ENCODE measurements at places on chromosomes 6 and 20.

GRCh38 chr6:121338956-121339355 lies 4.7 kb upstream of the TBC1D32 start:
- no peak for DNase-seq

- no peak for DNase-seq
Measured at GRCh38 chr6:167797011-167797471, 29.7 kb upstream of the AFDN start.

- no peak for DNase-seq
Measured at GRCh38 chr6:32472781-32473375, 33.2 kb downstream of the HLA-DRA start.

DNA sequence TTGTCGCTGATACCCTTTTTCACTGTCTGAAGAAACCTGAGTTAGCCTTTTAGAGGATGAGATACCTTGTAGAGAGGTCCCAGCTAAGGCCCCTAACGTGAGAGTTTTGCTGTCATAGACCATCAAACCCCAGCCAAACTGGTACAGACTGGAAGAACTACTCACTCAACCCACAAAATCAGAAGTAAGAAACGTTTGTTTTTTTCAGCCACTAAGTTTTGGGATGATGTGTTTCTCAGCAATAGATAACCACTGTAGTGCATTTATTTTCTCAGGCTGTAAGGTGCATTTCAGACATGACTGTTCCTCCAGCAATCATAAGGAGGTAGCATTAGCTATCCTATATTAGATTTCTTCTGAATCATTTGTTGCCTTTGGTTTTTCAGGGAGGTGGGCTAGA lies 407.3 kb upstream of the FLRT3 start:
- DNase-seq, result no peak

GRCh38 chr6:22071270-22072041 lies 225.4 kb downstream of the PRL start:
- DNase-seq, result no peak

DNA sequence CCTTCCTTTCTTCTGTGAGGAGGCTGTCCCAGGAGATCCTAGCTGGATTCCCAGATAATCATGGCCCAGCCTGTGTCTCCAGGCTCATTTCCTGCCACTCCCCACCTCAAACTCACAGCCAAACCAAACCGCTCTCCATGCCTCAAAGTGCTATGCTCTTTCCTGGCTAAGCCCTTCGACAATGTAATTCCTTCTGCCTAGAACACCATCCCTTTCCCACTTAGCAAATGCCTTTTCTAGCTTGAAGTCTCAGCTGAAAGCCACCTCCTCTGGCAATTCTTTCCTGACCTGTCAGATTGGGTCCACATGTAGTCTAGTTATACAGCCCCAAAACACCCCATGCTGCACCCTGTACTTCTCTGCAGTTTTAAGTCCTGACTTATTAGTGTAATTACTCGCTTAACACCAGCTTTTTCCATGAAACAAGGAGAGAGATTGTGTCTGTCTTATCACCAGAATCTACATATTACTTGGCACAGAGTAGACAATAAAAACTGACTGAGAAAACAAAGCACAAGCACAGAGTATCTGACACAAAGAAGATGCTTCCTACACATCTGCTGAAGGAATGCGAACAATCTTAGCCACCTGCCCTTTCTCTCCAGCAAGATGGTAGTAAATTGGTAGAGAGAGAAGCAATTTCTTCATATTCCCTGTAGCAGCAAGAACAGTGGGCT lies 5.4 kb downstream of the TRIM26 start:
- DNase-seq, result no peak

GRCh38 chr6:40755046-40755681 lies 168.0 kb upstream of the LRFN2 start:
- DNase-seq, result no peak

DNA sequence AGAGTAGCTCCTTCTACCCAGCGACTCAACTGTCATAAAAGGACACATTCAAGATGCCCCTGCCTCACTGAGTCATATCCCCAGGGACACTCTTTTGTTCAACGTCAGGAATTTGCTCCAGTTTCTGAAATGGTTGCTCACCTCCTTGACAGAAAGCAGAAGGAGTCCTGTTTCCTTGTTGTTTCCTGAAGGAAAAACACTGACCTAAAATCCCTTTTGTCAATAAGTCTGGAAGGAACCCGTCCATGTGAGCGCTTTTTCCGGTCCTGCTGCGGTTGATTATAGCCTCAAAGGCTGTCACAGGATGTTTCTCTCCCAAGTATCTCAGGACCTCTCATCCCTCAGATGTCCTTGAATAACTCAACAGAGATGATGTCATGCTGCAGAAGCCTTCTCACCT lies 113.6 kb upstream of the PLEKHG1 start:
- no peak for DNase-seq

GRCh38 chr6:131955876-131956275 lies 4.7 kb upstream of the CCN2 start:
- DNase-seq, result no peak

GRCh38 chr6:39707962-39708683 lies 17.1 kb downstream of the KIF6 start:
- no peak for DNase-seq

DNA sequence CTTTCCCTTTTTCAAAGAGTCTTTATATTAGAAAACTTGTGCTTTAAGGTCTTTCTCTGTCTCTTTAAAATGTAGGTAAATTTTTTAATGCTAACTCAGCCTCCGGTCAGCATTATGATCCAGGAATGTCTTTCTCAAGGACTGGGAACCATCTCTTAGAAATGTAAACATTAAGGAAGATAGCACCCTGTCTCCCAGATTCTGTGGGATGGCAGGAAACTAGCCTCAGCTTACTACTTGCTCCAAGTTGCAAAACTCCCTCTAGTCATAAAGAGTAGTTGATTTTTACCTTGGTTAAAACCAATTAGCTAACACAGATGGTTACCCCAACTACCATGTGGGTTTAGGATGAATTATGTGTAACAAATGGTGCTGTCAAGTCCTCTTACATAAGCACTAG lies 4.7 kb upstream of the TAAR1 start:
- no peak for DNase-seq

DNA sequence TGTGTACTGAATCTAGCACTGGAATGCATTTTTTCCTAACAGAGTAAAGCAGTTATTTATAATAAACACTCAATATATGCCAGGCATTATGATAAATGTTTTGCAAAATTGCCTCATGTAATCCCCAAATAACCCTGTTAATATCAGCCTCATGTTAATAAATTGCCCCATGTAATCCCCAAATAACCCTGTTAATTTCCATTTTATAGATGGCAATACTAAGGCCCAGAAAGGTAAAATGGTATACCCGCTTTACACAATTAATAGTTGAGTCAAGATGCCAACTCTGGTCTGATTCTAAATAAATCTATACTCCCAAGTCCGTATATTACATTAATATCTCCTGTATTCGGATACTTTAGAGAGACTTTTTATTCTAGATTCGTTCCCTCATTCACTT lies 6.3 kb downstream of the MYB start:
- no peak for DNase-seq

DNA sequence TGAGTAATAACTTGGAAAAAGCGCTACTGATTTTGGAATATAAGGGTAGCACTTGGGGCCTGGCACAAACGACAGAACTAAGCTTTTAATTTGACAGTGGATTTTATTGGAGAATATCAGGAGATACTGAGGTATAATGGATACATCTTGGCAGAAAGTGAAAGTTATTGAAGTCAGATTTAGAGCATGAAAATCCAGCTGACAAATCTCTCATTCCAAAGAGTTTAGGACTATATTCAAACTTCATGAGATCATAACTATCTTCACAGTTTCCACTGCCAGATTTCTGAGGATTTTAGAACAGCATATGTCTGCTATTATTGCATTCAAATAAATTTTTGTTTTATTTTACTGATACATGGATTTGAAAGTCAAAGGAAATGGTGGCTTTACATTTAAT lies 132.3 kb upstream of the THEMIS start:
- no peak for DNase-seq

GRCh38 chr6:122997541-122998150 lies 1.6 kb downstream of the CLVS2 start:
- no peak for DNase-seq

GRCh38 chr20:61701802-61702201 lies 363.9 kb downstream of the TAF4 start:
- DNase-seq, result no peak

GRCh38 chr20:46324379-46324778 lies 16.1 kb upstream of the CDH22 start:
- DNase-seq, result no peak

GRCh38 chr6:68342286-68342685 lies 292.8 kb upstream of the ADGRB3 start:
- no peak for DNase-seq

DNA sequence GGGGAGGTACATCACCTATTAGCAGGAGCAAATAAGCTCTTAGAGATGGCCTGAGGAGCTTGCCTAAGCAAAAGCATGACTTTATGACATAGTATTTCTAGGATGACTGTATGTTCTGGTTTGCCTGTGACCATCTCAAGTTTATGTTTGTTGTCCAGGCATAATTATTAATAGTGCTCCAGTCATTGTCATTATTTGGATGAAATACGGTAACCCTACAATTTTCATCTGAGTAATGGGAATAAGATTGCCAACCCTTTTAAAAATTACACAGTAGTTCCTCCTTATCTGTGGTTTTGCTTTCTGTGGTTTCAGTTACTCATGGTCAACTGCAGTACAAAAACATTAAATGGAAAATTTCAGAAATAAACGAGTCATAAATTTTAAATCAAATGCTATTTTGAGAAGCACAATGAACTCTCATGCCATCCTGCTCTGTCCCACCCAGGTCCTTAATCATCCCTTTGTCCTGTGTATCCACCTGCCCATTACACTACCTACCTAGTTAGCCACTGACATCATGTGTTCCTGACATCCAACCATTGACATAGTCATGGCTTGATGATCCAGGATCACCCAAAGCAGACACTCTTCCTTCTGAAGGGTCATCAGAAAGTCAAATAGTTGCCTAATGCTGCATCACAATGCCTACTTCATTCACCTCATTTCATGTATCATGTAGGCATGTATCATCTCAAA lies 27.0 kb upstream of the TFB1M start:
- DNase-seq, result no peak

- no peak for DNase-seq
Measured at GRCh38 chr20:3595541-3595940, 67.7 kb downstream of the GFRA4 start.

GRCh38 chr6:87848616-87849015 lies 146.6 kb upstream of the AKIRIN2 start:
- no peak for DNase-seq

DNA sequence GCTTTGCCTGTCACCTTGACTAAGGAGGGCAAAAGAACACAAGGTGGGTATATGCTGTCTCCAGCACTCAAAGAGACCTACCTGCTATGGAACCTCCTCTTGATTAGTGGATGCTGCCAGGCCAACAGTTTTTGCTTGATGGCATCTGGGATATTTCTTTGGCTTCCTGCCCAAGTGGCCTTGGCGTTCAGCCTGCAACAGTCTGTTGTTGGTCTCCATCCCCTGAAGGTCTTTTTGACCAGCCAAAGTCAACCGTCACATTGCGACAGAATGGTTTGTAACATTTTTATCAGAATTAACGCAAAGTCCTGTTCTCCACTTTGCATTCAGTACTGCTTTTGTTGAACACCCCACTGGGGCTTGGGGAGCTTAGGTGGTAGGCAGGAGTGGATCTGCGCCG lies 37.1 kb downstream of the SERPINB1 start:
- DNase-seq, result no peak

DNA sequence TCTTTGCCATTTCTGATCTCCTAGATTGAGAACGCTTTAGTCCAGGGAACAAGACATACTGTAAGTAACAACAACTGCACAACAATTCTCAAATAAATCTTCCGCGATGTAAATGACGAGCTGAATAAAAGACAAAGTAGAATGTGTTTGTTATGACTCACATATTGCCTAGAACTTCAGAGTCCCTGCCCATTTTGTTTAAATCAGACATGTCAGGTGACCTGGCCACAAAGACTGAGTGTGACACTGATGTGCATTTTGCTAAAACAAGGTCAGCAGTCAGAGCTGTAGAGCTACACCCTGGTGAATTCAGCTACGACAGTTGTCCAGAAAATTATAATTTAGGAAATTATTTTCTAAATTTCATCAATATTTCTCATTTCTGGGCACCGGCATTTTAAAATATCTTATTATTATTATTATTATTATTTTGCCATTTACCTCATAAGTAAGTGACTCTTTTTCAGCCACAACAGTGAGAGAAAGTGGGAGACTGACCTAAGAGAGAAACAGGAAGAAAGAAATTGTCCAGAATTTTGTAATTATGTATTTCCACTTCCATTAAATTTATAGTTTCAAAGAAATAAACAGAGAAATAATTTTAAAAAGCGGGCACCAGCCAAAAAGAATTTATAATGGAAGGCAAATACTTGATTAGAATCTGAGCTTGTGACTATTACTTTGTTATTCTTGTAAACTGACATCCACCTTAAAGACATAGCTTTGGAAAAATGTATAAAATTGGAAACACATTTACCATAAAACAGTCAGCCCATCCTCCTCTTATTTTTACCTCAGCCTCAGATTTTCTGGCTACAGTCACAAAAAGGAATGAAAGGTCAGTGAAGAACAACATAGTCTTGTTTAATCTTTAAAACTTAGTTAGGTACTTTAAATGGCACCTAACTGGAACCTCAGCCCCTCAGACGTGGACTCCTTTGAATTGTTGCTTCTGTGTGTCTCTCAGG lies 157.0 kb upstream of the CITED2 start:
- no peak for DNase-seq

DNA sequence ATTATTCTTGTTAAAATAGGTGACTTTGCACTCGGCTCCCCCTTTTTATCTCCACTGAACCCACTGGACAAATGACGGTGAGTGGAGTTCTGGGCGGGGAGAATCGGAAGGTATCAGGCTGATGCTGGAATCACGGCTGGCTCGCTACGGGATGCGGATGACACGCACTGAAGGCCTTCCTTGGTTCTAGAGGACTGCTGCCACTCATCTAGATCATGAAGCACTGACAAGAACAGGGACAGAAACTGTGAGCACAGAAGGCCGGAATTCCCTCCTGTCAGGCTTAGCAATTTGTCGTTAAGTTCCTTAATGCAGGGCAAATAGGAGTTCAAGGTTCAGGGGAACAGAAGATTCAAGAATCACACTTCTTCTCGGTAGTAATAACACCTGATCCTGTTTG lies 89.9 kb upstream of the MPC1 start:
- no peak for DNase-seq

GRCh38 chr6:164916087-164916486 lies 393.3 kb downstream of the C6orf118 start:
- DNase-seq, result no peak

DNA sequence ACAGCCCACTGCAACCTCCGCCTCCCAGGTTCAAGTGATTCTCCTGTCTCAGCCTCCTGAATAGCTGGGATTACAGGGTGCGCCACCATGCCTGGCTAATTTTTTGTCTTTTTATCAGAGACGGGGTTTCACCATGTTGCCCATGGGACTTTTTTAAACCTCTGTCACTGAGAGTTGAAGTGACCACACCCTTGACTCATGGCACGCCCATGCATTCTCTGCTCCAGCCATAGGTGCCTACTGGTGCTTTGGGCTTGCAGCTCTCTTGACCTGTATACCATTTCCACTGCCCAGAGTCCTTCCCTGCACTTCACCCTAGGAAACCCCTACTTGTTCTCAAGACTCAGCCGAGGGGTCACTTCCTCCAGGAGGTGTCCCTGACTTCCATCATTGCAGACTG lies 2.4 kb upstream of the SCRT2 start:
- DNase-seq, result no peak
